NCI-H2029 treated with DMSO at 0.1 percent for 48 hours (cell line): ENCODE measurements at places on chromosomes 4 and X.

DNA sequence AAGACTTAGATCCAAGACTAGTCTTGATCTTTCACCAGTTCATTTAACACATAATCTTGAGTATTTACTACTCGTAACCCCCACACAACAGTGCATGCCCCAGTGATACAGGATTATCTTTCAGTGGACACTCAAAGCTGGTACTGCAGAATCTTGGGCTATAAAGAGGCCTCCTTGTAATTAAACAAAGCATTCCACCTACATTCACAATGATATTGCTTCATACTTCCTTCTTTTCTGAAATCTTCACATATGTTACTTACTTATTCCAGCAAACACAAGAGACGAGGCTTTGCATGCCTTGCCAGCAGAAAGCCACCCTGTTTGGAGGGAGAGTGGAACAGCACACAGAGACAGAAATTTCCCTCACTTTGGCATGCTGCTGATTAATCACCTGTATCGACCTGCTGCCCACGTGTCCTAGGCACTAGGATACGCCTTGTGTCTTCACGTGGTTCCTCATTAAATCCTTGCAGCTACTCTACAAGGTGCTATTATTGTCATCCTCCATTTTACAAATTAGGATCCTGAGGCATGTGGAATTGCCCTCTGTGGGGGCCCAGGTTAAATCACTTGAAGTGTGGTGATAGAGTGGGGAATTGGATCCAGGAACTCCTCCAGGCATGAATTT is 77.3 kb downstream of the FAM184B start:
- DNase-seq: no peak

DNA sequence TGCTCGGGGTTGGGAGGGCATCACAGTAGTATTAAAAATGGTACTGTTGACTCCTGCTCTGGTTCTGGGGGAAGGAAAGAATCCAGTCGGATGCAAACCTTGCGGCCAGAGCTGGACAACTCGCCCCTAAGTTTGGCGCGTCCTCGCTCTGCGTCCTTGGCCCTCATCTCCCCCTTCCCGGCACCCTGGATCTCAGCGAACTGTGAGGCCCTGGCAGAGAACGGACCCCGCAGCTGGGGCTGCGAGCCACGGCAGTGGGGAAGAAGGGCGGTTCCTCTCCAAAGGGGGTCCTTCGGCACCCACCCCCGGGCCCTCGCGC is 14.0 kb downstream of the ARHGEF6 start:
- no peak for DNase-seq

- DNase-seq: no peak
These were observed 6.7 kb upstream of the GPRIN3 start for GRCh38 chr4:89314291-89314690.

- DNase-seq: no peak
These were observed 75.8 kb upstream of the CCDC160 start for GRCh38 chrX:134161162-134161561.

- no peak for DNase-seq
These were observed 61.7 kb upstream of the PLS3 start for GRCh38 chrX:115499112-115499805.

- DNase-seq: no peak
These were observed 65.5 kb upstream of the TRIM2 start for GRCh38 chr4:153138736-153139135.

GRCh38 chrX:102138064-102138463 is 4.2 kb downstream of the TCEAL6 start:
- DNase-seq: no peak

DNA sequence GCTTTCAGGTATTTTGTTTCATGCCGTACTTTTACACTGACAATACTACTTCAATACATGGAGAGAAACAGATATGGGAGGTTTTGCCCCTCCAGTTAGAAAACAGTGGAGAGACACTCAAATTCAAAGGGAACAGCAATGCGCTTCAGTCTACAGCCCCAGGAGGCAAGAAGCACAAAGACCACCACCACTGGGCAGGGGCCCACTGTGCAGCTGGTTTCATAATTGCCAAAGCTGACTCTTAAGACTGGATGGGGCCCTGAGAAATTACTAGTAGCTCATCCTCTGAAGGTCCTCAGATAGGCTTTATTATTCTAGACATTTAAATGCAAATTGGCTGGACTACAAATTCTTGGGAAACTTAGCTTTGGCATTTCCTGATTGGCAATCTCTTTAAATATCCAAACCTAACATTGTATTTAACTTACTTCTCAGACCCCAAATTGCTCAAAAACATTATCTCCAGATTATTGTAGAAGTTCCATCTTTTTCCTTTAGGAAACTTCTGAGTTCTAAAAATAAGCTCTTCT is 85.9 kb upstream of the GPR34 start:
- DNase-seq: no peak

DNA sequence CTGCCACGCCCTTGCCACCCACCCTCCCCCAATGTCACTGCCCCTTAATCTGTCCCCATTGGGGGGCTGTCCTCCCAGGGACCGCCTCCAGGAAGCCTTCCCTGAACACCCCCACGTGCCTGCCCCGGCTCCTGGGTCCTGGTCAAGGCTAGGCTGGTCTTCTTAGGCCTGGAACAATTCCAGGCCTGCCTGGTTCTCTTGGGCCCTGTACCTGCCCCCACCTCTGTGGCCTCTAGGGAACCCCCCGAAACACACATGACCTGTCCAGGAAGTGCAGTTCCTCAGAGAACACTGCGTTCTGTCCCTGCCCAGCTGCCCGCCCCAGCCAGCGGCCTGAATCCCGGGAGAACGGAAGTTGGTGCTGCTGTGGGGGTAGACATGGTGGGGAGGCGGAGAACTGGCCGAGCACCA is 5.1 kb downstream of the MXD4 start:
- DNase-seq: no peak

GRCh38 chr4:159216834-159217233 is 114.0 kb downstream of the RAPGEF2 start:
- no peak for DNase-seq
